Activated naive CD4-positive, alpha-beta T cell treated with anti-CD3 and anti-CD28 coated beads, Interleukin-2, amount 50 U/mL, for 72 hours (primary cell): ENCODE measurements at places on chromosomes 7 and 10.

- DNase-seq = no peak
These were observed 218.5 kb downstream of the GRID1 start for GRCh38 chr10:86148117-86148516.

DNA sequence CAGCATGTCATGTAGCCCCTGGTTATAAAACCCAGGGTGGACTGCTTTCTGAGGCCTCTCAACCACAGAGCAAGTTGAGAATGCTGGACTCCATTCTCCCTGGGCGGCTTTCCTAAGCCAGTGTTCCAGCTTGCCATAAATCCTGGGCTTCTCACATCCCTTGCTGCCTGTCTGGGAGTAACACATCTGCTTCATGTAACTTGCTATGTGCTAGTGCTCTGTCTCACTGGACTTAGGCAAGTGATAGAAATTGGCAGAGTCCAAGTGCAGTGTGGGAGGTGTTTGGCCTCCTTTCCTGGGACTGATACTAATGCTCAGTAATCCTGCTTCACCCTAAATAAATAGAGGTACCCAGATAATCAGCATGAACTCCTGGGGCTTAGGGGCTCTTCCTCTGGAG, 277.1 kb upstream of the POM121L12 start:
- DNase-seq = no peak

DNA sequence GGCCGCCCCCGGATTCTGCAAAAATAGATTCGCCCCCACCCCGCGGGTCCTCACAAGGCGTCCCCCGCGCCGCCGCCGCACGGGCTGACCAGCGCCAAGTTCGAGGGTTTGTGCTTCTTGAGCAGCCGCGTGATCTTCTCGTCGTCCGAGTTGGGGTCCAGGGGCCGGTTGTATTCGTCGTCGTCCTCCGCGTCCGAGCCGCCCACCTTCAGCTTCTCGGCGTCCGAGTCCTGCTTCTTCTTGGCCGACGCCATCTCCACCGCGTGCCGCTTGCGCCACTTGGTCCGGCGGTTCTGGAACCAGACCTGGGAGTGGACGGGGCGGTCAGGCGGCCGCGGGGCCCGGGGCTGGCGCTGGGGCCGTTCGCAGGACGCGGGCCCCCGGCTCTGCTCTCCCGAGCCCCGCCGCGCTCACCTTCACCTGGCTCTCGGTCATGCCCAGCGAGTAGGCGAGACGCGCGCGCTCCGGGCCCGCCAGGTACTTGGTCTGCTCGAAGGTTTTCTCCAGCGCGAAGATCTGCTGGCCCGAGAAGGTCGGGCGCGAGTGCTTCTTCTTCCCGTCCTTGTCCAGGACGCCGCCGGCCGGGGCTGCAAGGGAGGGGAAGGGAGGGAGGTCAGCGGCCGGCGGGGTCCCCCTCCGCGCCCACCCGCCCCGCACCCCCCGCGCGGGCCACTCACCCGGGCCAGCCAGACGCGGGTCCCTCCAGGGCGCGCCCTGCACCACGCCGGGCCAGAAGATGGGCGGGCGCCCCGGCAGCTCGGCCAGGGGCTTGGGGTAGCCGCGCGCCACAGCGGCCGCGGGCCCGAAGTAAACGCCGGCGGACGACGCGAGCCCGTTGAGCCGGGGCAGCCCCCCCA, 853 bp downstream of the NKX6-2 start:
- no peak for DNase-seq

GRCh38 chr10:49678827-49679479, 498 bp upstream of the C10orf53 start:
- no peak for DNase-seq

- peak; percentile 24 for DNase-seq
These were observed 4.1 kb downstream of the FHIP2A start for GRCh38 chr10:114825513-114826253.

DNA sequence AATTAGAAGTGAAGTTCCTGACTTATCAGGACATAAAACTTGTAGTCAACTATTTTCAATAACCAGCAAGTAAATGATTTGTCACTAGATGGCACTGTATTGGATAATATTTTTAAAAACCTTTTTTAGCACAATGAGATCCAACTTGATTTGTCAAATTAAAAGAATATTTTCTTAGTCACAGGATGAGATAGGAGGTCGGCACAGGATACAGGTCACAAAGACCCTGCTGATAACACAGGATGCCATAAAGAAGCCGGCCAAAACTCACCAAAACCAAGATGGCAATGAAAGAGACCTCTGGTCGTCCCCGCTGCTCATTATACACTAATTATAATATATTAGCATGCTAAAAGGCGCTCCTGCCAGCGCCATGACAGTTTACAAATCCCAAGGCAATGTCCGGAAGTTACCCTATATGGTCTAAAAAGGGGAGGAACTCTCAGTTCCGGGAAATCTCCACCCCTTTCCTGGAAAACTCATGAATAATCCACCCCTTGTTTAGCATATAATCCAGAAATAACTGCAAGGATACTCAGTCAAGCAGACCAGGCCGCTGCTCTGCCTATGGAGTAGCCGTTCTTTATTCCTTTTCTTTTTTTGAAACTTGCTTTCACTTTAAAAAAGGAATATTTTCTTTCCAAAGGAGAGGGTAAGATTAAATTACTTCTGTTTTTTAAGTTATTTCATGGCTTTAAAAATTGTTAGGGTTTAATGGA, 255.7 kb upstream of the MKLN1 start:
- DNase-seq = no peak
